ENCODE measurements at places on chromosomes 3 and 15.

DNA sequence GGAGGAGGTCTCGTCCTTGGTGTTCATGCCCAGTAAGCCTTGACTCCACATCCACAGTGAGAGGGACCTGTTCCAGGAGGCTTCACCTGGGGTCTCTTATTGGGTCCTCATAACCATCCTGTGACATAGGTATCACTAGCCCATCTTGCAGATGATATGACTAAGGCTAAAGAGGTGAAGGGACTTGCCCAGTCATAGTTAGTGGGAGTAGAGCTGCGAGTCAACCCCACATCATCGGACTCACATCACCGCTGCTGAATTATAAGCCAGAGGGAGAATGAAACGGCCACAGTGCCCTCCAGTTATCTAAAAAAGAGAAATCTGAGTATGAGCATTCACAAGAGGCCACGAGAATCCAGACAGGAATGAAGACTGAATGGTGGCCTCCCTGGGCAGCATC, 66.0 kb downstream of the MESD start:
- DNase-seq: no peak

GRCh38 chr15:90881978-90882721, 2.2 kb upstream of the FES start:
- no peak for DNase-seq

- DNase-seq: no peak
Measured at GRCh38 chr3:14907043-14907966, 40.1 kb upstream of the NR2C2 start.

GRCh38 chr3:129162729-129163579, 2.1 kb upstream of the ISY1 start:
- DNase-seq: no peak

DNA sequence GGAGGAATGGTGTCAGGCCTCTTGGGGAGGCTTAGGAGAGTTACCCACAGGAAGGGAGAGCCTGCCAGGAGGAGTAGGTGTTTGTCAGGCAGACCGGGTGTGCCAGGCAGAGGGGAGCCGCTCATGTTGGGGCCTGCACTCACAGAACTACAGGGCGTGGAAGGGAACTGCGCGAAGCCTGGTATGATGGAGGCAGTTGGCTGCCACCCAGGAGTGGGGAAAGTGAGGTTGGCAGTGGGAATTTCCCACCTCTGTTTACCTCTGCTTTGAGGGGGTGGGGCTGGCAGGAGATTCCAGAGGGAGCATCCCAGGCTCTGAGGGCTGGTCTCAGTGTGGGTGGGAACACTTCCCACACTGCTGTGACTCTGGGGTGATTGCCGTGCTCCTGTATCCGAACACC, 99.9 kb downstream of the SLCO3A1 start:
- DNase-seq: no peak

DNA sequence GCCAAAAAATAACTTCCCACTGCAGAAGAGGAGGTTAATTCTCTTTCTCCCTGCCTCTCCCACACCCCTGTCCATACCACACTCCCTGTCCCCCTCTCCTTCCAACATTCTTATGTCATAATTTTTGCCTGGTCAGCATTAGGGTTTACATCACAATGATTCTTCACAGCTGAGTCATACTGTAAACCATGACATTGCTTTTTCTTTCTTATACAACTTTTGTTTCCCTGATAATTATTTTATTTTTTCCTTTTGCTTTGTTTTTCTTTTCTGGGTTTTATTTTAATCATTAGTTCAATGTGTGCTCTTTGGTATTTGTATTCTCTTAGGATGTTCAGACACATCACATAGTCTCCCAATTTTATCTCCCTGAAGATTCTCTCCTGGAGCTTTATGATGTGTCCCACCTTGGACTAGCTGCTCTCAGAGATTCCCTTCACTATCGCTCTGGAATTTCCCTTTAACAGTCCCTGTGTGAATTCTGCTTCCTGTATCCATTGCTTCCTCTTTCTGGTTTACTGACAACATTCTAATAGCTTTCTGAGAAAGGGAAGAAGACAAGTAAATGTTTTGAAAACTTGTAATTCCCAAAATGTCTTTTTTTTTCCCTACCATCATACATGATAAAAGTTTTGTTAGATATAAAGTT, 70.7 kb downstream of the SOX2 start:
- no peak for DNase-seq

DNA sequence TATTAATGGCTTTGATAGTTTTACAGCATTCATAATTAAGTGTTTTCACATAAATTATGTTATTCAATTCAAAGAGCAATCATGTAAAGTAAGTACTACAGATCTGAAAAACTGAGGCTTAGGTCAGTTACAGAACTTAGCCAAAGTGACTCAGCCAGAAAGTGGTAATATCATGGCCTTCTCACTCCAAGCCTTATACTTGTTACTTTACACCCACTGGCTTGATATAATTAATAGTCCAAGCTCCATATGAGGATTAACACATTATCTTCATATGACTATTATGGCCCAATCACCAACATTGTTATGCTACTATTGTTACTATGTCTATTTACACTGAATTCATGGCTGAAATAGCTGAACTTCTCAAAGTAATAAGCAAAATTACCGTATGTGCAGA, 50.7 kb downstream of the TIGIT start:
- DNase-seq: no peak

- DNase-seq: no peak
Measured at GRCh38 chr15:92811148-92811913, 88.8 kb upstream of the CHD2 start.

GRCh38 chr3:23747841-23748240, 57.9 kb upstream of the UBE2E1 start:
- DNase-seq: no peak

DNA sequence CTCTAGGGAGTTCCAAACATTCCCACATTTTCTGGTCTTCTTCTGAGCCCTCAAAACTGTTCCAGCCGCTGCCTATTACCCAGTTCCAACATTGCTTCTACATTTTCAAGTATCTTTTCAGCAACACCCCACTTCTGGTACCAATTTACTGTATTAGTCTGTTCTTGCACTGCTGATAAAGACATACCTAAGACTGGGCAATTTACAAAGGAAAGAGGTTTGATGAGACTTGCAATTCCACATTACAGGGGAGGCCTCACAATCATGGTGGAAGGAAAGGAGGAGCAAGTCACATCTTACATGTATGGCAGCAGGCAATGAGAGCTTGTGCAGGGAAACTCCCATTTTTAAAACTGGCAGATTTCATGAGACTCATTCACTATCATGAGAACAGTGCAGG, 629.1 kb upstream of the NR2F2 start:
- no peak for DNase-seq

GRCh38 chr15:71469413-71469812, 340.9 kb upstream of the NR2E3 start:
- DNase-seq: no peak

- peak; percentile 31 for DNase-seq
Measured at GRCh38 chr15:60649845-60650548, 171.1 kb upstream of the ICE2 start.

GRCh38 chr3:116971531-116971930, 262.0 kb downstream of the TUSC7 start:
- DNase-seq: no peak

DNA sequence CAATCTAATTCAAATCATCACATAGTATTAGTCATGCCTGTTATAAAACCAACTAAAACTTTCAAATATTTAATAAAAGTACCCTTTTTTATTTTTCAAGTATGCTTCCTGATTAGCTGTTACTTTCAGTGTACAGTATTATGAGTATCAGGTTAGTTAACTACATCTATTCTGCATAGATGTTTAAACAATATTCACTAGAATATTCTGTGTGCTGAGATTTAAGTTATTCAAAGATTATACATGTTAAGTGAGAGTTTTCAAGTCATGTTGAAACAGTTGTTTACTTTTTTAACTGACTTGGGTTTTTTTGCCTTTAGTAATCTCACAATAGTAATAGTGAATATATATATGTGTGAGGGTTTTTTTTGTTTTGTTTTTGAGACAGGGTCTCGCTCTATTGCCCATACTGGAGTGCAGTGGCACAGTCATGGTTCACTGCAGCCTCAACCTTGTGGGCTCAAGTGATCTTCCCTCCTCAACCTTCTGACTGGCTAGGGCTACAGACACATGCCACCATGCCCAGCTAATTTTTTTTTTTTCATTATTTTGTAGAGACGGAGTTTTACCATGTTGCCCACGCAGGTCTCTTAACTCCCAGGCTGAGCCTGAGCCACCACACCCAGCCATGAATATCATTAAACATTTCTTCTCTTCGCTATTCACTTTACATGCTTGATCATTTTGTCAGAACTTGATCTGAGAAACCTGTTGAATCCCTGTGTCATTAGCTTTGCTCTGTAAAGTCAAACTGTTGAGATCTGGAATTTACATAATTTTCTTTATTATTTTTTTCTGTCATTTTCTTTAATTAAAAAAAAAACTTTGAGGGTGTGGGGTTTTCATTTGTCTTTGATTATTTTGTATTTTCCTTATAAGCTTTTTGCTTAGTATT, 286.2 kb upstream of the UBE2E1 start:
- DNase-seq: no peak

- no peak for DNase-seq
Measured at GRCh38 chr3:67349551-67350174, 304.7 kb downstream of the SUCLG2 start.

DNA sequence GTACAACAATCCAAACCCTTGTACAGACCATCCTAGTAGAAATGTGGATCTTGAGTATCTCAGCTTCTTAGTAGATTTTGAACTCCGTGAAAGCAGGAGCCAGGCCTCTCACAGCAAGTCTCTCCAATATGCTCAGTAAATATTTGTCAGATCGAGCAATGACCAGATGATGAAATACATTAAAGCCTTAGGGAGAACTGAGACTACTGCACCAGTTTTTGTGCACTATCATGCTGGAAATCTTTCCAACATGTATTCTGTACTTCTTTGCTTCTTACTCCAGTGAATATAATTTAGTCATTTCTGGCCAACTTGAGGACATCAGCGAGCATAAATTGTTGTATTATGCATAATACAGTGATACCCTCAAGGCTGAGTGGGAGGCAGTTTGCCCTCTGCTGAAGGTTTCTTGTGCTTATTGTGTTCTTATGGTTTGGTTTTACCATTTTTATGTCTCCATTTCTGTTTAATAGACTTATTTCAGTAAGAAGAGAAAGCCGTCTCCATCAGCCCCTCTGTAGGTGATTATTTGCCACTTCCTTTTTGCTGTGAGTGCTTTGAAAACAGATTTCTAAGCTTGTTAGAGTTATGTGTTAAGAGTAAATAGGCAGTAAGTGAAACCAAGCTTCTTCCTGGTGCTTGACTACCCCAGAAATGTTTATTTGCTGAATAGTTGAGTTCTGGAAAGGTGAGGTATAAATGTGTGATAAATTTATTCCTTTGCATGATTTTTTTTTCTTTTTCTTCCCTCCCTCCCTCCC, 147.1 kb downstream of the PGPEP1L start:
- DNase-seq: no peak

DNA sequence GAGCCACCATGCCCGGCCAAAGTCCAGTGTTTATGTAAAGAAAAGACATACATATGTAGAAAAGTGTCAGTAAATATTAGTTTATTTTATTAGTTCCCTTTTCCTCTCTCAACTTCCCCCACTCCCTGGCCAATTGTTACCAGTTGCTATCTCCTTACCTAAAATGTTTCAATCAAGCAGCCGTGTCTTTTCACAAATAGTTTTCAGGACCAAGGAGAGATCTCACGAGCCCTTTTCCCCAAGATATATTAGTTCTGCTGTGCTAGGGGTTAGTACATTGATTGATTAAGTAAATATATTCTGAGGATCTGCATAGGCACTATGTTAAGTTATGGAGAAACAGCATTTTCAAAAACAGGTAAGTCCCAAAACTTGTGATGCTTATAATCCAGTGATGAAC, 87.4 kb downstream of the ZIC4 start:
- no peak for DNase-seq

GRCh38 chr3:49553324-49553691, 969 bp upstream of the BSN start:
- no peak for DNase-seq

DNA sequence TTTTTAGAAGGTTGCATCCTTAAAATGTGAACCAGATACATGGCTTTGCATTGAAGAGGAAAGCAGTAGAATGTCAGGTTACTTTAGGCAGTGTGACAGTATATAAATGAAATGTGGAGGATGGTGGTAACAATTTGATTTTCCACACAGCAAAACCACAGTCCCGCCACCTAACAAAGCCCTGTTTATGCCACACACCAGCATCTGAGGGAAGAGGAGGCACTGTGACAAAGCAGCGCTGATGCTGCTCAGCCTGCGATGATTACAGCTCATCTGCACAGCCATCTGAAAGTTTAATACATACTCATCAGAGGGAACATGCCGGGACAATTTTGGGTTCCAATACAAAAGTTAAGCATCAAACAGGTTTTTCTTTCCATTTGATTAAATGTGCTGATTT, 8.9 kb downstream of the RNF7 start:
- no peak for DNase-seq

DNA sequence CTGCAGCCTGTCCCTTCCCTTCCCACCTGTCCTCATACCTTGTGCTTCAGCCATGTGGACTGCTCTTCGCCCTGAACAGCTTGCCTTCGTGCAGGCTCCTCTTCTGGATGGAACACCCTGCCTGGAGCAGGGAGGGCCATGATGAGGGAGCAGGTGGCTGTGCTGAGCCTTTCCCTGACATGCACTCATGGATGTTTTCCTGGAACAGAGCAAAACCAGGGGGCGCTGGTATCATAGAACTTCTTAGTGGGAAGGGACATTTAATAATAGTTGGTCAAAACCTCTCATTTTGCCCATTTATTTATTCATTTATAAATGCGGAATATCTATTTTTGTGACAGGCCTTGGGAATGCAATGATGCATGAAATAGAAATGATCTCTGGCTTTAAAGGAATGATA, 149.3 kb downstream of the CACNA1D start:
- no peak for DNase-seq

GRCh38 chr3:111616417-111617105, 21.4 kb upstream of the ZBED2 start:
- peak; percentile 79 for DNase-seq

DNA sequence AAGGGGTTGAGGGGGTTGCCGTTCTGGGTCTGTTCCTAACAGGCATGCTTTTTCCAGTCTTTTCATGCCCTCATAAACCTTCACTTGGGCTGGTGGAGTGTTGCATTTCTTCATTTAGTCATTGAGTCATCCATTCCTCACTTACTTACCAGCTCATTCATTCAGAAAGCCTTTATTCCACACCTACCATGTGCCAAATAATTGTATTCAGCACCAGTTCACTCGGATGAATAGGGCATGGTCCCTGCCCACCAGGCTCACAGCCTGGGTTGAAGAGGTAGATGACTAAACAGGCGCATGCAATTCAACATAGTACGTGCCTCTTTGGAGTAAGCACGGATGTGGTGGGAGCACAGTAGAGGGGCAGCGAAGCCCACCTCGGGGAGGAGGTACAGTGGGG, 35.1 kb upstream of the THSD4 start:
- DNase-seq: no peak

DNA sequence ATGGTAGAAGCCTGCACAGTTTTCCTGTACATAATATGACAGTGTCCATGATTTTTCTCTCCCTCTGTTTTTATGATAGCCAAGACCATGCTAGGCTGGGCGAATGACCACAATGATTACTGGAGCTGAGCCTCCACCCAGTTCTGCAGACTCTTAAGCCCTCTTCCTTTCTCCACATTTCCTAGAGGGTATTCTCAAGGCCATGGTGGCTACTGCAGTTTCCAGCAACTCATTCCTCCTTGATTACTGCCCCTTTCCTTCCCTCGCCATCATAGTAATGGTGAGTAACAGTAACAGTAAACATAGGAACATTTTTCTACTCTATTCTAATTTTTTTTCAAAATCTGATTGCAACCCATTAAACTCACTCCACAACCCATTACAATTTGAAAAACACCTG, 20.2 kb downstream of the TNIK start:
- DNase-seq: no peak

GRCh38 chr3:4399476-4399875, 67.6 kb downstream of the SUMF1 start:
- DNase-seq: no peak

GRCh38 chr15:80114114-80114513, 38.7 kb upstream of the FAH start:
- DNase-seq: no peak
